ENCODE measurements at places on chromosomes 2 and 18.

- no peak for DNase-seq
Measured at GRCh38 chr2:189933041-189933440, 129.5 kb downstream of the MSTN start.

DNA sequence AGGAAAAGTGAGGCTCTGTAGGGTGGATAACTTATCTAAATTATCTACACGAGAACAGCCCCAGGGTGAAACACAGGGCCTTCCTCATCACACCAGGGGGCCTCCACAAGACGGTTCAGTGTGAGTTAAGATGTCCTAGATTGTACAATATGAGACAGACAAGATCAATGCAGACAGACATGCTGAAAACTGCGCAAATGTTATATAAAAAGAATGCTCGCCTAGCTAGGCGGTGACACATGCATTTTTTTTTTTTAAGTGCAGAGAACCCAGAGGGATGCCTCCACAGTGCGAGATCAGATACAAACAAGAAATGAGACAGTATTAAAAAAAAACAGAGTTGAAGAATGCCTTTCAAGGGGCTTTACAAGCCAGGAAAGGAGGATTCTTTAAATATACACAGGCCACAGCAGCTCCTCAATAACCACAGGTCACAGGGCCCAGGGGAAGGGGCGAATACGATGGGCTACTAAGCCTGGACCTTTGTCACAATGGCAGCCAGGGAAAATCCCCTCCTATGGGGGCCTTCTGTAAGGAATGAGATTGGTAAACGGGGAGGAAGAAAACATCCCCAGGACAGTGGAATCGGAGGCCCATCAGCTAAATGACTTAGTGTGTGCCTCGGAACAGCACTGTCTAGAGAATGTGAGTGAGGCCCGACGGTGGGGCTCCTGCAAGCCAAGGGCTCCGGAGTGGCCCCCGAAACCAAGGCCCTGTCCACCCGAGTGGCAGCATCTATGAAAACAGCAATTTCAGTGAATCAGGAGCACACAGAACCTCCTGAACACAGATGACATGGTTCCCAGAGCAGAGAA is 48.9 kb downstream of the ADCY3 start:
- no peak for DNase-seq

DNA sequence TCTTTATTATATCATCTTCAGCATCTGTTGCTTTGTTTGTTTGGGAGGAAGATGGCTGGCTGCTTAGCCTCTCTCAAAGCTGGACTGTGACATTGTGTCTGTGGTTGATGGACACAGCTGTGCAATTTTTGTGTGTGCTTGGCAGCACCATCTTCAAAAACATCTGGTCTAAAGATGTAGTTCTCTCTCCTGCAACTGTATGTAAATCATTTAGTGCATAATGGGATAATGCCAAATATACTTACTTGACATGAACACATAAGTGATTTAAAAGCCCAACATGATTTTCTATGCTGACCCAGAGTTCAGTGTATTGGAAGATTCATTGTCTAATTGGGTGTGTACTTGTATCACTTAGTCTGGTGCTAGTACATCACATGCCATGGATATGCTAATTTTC is 112.2 kb downstream of the MAP4K4 start:
- DNase-seq: no peak

GRCh38 chr2:165428926-165429325 is 40.6 kb upstream of the CSRNP3 start:
- DNase-seq: no peak

DNA sequence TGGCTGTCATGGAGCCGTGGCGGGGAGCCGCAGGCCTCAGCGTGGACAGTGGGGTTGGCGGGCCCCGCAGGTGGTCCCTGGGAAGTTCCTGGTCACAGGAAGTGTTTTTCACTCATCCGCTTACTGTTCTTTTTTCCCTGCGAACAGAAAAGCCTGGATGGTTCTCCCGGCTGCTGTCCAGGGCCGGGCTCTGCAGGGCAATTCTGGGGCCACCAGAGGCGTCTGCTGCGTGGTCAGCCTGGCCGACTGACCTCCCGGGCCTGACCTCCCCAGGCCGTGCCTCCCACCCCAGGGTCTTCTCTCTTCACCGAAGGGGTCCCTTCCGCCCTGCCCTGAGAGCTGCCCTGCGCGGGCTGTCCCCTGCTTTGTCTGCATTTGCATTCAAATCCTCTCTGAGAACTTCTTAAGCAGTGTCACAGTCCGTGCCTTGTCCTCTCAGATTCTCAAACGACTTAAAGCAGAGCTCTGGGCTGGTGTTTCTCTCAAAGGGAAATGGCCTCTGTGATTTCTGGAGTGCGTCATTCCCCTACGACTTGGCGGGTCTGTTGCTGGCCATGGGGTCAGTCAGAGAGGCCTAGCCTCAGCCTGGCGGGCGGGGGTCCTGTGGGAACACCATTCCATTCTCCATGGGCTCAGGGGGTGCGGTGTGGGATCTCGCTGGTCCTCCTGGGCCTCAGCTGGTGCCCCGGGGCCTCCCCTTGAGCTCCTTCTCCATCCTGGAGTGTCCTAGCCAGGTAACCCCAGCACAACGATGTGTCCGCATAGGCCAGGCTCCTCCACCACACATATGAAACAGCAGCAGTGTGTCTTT is 38.3 kb downstream of the KLHL29 start:
- no peak for DNase-seq

GRCh38 chr18:58235001-58235436 is 191.0 kb downstream of the NEDD4L start:
- DNase-seq: no peak

- DNase-seq: no peak
Measured at GRCh38 chr2:195307751-195308150, 349.3 kb upstream of the SLC39A10 start.

DNA sequence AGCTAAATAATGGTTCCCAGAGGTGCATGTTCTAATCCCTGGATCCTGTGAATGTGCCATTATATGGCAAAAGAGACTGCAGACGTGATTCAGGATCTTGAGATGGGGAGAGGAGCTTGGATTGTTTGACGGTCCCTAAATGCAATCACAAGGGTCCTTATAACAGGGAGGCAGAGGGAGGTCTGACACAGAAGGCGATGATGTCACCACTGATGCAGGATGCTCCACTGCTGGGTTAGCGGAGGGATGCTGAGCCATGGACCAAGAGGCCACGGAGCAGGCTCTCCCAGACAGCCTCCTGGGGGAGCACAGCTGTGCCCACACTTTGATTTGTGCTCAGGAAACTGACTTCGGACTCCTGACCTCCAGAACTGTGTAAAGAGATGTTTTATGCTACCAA is 156.2 kb downstream of the UXS1 start:
- DNase-seq: no peak

DNA sequence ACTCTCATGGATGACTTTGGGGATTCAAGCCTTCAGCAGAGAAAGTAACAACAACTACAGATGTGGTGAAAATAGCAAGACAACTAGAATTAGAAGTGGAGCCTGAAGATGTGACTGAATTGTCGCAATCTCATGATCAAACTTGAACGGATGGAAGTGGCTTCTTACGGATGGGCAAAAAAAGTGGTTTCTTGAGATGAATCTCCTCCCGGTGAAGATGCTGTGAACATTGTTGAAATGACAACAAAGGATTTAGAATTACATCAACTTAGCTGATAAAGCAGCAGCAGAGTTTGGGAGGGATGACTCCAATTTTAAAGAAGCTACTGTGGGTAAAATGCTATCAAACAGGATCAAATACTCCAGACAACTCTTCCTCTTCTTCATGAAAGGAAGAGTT is 43.1 kb downstream of the AAK1 start:
- no peak for DNase-seq

GRCh38 chr2:130829015-130829414 is 7.7 kb upstream of the ARHGEF4 start:
- no peak for DNase-seq

GRCh38 chr2:20599001-20599600 is 51.8 kb downstream of the HS1BP3 start:
- DNase-seq: no peak

- no peak for DNase-seq
Measured at GRCh38 chr2:2575870-2576386, 244.9 kb upstream of the MYT1L start.

- DNase-seq: no peak
Measured at GRCh38 chr2:219723311-219723710, 95.9 kb downstream of the SLC4A3 start.
